Amygdala (tissue), 56 donors: ENCODE measurements at places on chromosomes 1 and 21.

- DNase-seq: no peak
Observed at GRCh38 chr1:185412385-185413087, 95.5 kb upstream of the IVNS1ABP start.

- no peak for DNase-seq
Observed at GRCh38 chr1:22831729-22832413, 121.2 kb downstream of the EPHB2 start.

DNA sequence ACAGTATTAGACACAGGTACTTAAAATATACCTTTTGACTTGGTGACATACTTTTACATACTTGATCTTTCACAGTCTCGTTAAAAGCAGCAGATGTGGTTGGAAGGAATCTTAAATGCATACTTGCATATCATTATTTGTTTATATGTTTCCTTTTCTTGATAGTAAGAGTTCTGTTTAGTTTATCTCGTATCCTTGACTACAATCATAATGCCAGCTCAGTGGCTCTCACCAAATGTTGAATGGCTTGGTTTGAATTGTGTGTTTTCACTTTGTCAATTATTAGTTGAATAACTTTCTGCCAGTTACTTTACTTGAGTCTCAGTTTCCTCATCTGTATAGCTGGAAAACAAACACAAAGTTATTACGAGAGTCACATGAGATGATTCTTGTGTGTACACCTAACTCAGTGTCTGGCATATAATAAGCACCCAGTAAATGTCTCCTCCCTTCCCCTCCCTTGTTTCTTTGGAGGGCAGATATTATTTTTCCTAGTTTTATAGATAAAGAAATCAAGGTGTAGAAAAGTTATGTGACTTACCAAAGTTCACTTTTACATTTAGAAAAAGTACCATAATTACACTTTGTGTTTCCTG, 131.6 kb upstream of the IVNS1ABP start:
- DNase-seq: no peak

DNA sequence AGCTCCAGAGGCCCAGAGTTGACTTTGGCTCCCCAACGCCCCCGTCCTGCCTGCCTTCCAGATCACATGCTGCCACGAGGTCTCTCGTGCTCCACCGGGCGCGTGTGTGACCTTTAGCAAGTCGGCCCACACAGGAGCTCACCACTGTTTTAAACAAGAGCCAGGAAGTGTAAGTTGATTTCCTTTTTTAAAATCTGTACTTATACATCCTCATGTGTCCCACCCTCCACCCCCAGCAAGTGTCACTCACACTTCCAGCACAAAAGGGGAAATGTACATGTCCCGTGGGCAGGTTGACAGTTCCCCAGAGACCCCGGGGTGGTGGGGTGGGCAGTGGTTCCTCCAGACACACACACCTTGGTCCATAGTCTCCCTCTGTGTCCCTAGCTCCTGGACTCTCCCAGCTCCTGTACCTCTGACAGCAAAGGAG, 84.4 kb downstream of the STUM start:
- no peak for DNase-seq

- DNase-seq: no peak
Observed at GRCh38 chr1:173601588-173601987, 1.3 kb downstream of the SLC9C2 start.

GRCh38 chr1:61142726-61143500, 60.6 kb downstream of the NFIA start:
- no peak for DNase-seq

GRCh38 chr1:59384443-59384842, 87.5 kb downstream of the FGGY start:
- DNase-seq: no peak

DNA sequence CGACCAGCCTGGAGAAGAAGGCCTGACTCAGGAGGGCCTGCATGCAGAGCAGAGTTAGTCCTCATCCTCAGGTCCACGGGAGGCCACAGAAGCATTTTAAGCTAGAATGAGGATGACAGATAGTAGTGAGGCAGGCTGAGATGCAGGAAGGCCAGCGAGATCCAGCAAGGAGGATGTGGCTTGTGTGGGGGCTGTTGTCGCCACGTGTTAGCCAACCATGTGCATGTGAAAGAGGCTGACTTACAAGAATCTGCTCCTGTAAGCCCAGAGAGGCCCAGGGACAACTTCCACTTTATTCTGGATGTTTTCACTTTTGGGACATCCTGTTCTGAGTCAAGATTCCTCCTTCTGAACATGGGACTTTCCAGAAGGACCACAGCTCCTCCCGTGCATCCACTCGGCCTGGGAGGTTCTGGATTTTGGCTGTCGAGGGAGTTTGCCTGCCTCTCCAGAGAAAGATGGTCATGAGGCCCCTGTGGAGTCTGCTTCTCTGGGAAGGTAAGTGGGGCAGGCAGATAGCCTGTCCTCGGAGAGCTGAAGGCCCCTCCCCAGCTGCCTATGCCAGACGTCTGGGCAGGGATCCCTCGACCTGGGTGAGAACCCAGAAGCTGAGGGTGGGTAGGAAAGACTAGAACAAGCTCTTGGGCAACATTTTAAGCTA, at the start of gene SLAMF8:
TSS of gene SLAMF8 (plus strand) at position 433 of the 661 bp plus-strand sequence. CDS start at position 459, 26 bp downstream.
- DNase-seq: no peak

GRCh38 chr1:242784084-242784483, 259.6 kb upstream of the PLD5 start:
- no peak for DNase-seq
